Right hindlimb (tissue), 1 donor: ENCODE measurements at places on chromosomes 13 and 19.

- no peak for DNase-seq
Observed at GRCh38 chr13:77733674-77734073, 36.2 kb downstream of the SLAIN1 start.

GRCh38 chr19:54325194-54325621, 12.2 kb upstream of the LILRA5 start:
- DNase-seq, result peak; percentile 33

DNA sequence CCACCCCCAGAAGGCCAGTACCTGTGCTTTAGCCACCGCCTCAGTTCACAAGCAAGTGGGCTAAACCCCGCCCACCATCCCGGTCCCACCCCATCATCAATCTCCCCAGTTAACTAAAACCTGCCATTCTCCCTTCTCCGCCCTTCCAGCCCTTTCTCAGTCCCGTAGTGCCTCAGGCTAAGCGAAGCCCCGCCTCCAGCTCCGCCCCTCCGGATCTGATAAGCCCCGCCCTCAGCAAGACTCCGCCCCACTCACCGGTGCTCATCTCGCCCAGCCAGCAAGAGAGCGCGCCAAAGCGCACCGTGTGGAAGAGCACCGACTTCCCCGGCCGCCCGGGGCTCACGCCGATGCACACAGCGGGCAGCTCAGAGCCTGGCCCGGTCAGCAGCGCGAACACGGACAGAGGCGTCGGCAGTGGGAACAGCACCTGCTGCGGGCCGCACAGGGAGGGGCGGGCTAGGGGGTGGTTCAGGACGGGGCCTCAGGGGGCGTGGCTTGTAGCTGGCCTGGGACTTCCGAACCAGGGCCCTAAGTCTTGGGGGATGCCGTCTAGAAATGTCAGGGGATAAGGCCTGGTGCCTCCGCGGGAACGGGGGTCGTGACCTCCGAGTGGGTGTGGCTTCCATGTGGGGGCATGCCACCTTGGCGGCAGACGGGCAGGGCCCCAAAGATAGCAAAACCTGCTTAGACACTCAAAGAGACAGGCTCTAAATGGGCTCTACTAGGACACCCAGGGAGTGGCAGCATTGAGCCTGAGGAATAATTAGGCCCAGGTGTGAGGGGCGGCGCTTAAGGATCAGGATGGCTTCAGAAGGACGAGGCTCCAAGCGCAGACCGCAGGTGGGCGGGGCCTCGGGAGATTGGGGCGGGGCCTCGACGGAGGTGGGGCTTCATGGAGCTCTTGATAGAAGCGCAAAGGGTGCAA, 21.4 kb downstream of the MAP4K1 start:
- DNase-seq, result peak; percentile 49

DNA sequence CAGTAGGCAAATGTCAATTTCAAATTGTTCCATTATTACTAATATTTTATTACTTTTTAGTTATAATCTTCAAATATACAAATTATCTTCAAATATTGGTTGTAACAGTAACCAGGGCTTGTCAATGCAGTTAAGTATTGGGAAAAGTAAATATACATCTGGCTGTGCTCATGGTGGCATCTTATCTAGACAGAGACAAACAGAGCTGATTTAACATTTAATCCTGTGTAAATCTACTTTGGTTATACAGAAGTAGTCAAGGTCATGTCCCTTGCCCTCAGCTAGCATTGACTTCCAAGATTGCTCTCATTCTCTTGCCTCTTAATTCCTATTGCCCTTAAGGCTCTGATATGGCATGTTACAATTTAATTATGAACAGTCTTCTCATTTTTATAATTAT, 98.4 kb upstream of the KLHL1 start:
- DNase-seq, result no peak

- no peak for DNase-seq
Observed at GRCh38 chr19:34633802-34634201, 43.2 kb downstream of the SCGB2B2 start.

DNA sequence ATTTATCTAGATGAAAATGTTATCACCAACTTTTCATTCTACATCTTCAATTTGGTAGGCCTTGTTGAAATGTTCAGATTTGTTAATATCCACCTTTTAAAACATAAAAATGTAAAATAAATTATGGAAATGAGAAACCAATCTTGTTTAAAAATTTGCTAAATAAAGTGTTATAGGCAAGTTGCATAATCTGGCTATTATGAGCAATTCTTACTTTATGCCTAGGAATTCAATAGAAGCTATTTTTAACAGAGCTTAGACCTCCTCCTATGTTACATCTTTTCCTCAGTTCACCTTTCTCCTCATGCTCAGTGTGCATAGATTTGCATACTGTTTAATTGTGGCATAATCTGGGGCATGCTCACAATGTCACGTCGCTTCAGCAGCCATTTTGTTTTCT, 87.9 kb upstream of the POSTN start:
- no peak for DNase-seq

GRCh38 chr13:23433171-23434153, at the start of gene SACS:
Gene SACS, minus strand, starts transcription at chr13:23433702. Its CDS starts 22,463 bp downstream, at chr13:23411239.
- peak; percentile 68 for DNase-seq

- DNase-seq, result no peak
Observed at GRCh38 chr13:23394821-23395220, 38.7 kb downstream of the SACS start.

GRCh38 chr19:8552810-8553209, 24.4 kb downstream of the MYO1F start:
- no peak for DNase-seq

DNA sequence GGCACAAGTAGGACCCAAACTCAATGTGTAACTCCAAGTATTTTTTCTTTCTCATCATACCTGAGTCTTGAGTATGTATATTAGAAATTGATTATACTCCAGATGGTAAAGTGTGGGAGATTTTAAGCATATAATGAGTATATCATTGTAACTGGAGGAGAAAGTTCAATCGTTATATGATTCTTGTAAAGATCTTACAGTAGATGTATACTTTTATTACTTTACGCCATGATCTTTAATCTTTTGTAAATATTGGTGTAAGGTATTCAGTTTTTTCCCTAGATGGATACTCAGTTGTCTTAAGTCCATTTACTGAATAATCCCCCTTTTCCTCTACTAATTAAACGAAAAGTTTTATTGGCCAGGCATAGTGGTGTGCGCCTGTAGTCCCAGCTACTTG, 25.2 kb downstream of the PAN3 start:
- no peak for DNase-seq

- no peak for DNase-seq
Observed at GRCh38 chr19:20367811-20368294, 197.7 kb downstream of the ZNF737 start.

- no peak for DNase-seq
Observed at GRCh38 chr19:23822735-23823134, 64.0 kb upstream of the ZNF681 start.

- no peak for DNase-seq
Observed at GRCh38 chr13:111080642-111081041, 34.5 kb upstream of the ARHGEF7 start.

- DNase-seq, result no peak
Observed at GRCh38 chr19:4536798-4537197, 1.8 kb upstream of the PLIN5 start.

DNA sequence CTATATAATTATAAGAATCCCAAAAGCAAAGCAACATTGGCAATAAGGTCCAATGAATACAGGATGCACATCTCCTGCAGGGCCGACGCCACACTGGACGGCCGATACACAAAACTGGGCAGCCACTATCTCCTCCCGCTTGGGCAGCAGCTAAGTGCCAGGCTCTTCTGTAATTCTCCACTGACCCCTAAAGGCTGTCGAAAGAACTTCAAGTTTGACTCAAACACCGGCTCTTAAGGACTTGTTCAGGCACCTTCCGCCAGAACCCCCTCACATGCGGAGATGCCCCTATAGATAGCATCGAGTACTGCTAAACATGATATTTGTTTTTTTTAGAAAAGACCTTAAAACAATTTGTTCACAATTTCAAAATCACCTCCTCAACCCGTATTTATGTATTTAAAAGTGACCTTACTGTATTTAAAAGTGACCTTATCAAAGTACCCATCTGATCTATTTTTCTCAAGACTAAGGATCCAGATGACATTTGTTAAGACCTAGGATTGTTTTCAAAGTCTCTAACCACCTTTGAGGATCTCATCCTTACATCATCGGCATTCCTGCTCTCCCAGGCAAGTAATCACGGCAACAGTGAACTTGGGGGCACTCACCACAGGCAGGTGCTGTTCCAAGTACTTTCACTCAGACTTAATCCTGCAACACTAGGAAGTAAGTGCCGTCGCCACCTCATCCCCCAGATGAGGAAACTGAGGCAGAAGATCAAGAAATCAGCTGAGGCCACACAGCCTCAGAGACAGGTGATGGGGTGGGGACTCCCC, 77.8 kb downstream of the TUBGCP3 start:
- peak; percentile 44 for DNase-seq

GRCh38 chr13:31131470-31131961, 30.2 kb downstream of the HSPH1 start:
- no peak for DNase-seq

- no peak for DNase-seq
Observed at GRCh38 chr19:55056827-55057226, 6.1 kb downstream of the RDH13 start.
